ENCODE measurements at places on chromosomes 11 and 22.
A peak's percentile ranks its signal among the peaks of the same experiment; 100 is the strongest.

DNA sequence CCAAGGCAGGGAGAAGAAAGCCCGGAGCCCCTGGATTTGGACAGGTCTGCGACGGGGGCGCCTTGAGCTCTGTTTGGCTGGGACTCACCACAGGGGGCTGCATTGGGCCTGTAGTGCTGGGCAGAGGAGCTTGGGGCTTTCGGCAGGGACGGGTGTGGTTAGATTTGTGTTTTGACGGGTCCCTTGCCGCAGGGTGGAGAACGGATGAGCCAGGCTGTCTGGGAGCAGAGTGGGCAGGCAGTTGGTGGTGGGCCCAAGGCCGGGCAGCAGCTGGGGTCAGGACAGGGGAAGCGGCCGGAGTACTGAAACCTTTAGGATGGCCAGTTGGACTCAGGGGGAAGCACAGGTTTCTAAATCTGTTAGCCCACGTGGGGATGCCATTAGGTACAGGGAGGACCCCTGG lies 13.4 kb downstream of the C11orf24 start:
- DNase-seq = no peak

GRCh38 chr11:49208006-49208721 lies at the start of gene FOLH1:
TSS of gene FOLH1 (minus strand) at chr11:49208602. CDS start at chr11:49208409, 193 bp downstream.
- no peak for DNase-seq

- peak; percentile 27 for DNase-seq
These were observed 28.5 kb downstream of the RCOR2 start for GRCh38 chr11:63888170-63889086.

DNA sequence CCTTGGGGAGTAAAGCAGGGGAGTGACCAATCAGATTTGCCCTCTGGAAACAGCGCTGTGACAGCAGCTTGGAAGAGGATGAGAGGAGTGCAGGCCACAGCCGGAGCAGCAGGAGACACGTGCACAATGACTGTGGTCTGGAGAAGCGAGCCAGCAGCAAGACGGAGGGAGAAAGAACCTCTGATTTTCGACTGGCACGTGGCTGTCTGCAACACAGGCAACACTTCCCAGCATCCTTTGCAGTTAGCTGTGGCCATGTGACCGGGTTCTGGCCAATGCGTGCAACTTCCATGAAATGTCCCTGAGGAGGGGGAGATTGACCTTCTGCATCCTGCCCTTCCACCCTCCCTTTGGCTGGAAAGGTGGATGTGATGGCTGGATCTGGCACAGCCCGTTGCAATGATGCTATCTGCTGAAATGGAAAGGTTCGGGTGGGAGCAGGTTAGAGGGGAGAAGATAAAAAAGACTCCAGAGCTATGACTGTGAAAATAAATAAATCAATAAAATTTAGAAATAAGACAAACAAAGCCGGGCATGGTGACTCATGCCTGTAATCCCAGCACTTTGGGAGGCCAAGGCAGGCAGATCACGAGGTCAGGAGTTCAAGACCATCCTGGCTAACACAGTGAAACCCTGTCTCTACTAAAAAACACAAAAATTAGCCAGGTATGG lies 15.6 kb downstream of the PLA2G6 start:
- DNase-seq = no peak

DNA sequence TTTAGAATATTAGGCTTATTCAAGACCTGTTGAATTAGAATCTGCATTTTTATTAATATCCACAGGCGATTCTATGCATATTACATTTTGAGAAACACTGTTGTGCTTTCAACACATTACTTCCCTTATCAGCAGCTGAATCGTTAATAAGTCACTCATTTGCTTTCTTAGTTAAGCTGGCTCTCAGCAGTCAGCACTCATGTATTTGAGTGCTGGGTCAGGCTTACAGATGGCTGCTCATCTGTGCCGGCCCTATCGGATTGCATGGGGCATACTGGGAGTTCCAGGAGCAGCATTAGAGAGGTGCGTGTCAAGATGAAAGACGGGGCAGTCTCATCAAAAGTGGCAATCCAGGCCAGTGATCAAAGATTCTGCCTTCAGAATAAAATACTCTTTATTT lies 10.8 kb upstream of the OR51L1 start:
- no peak for DNase-seq

- no peak for DNase-seq
These were observed 73.8 kb downstream of the CELSR1 start for GRCh38 chr22:46463435-46464227.

DNA sequence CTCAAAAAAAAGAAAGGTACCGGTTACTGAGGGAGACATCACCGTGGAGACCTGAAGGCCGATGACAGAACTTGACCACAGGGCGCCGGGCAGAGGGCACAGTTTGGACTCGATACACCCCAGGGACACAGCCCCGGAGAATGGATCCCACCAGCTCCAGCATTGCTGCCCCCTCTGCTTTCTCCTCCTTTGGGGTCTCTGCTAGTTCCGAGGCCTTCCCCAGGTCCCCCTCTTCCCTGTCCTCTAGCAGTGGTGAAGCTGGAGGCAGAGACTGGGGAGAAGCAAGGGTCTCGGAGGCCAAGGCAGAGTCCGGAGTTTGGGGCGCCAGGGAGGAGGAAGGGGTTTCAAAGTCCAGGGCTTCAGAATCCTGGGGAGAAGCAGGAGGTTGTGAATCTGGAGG lies 4.8 kb upstream of the EEF1G start:
- no peak for DNase-seq

GRCh38 chr11:1532606-1533341 lies 39.3 kb downstream of the DUSP8 start:
- DNase-seq = peak; percentile 80

Data from ELR (cell line).